ENCODE measurements at places on chromosomes 1 and 21. TPM values are rescaled to one million over a fixed set of nuclear protein-coding genes. Genes with fewer than 3 reads are reported as not detected.

PKLR gene
- total RNA-seq, result not detected

LCE1D gene
- not detected for total RNA-seq

H6PD gene
- 51.4 TPM for total RNA-seq

OPTC gene
- total RNA-seq, result not detected

THEM5 gene
- total RNA-seq, result not detected

RLF gene
- total RNA-seq, result 26.2 TPM

MPZ gene
- total RNA-seq, result 2.2 TPM

ACTN2 gene
- not detected for total RNA-seq

TMEM52 gene
- not detected for total RNA-seq

MX1 gene
- total RNA-seq, result 33.3 TPM

SPATA46 gene
- total RNA-seq, result not detected

ZNF683 gene
- not detected for total RNA-seq

ZNF326 gene
- 15.3 TPM for total RNA-seq

Measured in osteoblast (primary cell).